ENCODE measurements at places on chromosomes 5 and 9. TPM values are rescaled to one million over a fixed set of nuclear protein-coding genes. Genes with fewer than 3 reads are reported as not detected.

DNA sequence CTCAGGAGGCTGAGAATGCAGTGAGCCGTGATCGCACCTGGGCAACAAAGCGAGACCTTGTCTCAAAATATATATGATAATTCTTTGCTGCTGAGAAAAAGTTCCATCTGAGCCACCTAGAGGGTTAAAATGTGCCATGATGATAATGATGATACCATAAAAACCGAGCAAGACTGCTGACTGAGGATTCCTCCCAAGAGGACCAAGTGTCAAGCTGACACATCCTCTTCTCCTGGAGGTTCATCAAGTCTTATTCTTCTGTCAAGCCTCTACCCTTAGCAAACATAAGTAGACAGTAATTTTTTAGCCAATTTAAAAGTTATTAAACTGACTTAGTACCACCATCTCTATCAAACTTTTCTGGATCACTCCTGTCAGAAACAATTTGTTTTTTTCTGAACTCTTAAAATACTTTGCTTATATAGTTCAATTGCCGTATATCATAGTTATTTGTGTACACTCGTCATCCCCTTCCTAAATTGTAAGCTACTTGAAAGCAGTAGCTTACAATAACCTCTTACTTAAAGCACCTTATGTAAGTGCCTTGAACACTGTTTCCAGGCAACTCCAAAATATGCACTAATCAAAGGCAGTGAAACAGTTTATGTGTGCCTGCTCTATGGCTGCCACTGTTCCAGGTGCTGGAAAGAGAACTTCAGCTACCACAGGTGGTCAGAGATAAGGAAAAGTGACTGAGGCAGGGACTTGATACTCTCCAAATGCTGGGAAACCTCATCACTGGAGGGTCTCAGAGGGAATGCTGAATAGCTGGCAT is 57.4 kb downstream of the SCAI start:
- no peak for ATAC-seq

- ATAC-seq, result no peak
These were observed 1.1 kb upstream of the MAN2A1 start for GRCh38 chr5:109688630-109688969.

DNA sequence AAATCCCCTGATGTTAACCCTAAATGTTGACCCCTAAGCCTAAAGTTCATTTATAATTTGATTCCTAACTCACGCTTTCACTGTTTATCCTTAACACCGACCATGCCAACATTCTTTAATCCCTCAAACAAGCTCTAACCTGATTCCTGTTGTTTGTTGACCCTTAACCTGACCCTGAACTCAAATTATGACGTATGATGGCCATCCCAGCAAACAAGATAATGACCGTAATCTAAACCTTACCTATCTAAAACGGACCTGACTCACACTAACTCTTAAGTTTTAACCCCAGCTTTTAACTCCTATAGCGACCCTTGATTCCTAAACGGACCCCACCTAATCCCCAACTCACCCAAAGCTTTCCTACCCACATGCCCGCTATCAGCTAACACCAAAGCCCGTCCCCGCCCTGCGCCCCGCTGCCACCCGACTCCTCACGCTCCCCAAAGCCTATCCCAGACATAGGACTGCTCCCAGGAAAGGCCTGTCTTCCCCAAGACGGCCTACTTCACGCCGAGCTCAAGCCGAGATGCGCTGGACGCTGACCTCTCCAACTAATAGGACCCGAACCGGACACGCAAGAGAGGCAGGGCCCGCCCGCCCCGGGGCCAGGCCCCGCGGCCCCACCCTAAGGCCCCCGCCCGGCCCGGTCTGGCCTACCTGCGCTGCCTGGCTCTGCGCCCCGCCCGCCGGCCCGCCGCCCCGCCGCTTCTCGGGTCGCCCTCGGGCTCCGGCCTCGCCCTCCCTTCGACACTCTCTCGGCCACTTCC is 395 bp downstream of the TLN1 start:
- ATAC-seq, result no peak

- ATAC-seq, result no peak
These were observed 9.1 kb downstream of the EGFL7 start for GRCh38 chr9:136671646-136672430.

DNA sequence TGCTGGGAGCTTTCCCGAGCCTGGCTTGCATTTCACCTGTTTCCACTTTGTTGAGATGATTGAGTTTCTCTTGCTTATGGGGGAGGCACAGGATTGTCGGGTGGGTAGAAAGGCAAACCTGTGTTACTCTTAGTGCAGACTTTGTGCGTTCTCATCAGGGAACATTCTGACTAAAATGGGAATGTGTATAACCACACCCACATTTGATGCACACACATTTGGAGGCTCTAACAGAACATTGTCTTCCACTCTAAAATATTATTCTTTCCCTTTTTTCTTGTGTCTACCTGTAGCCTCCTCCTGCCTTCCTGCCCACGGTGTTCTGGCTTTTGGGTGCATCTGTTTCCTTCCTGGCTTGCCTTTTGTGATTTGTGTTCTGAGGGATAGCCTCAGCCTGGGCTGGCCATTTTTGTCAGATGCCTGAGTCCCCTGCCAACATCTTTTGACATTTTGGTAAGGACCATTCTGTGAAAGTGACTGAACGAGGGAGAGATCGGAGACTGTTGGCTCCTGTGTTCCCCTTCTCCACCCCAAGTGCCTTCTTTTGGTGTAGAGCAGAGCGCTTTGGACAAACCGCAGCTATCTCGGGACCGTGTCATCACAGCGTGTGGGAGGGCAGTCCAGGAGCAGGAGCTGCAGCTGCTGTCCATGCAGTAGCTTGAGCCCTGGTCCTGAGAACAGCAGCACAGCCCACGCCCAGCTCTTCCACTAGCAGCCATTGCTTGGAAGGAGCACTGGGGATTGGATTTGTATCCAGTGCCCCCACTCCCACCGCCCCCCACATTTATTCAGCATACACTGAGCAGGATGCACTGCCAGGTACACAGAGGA is 101.4 kb downstream of the ARHGAP26 start:
- no peak for ATAC-seq

DNA sequence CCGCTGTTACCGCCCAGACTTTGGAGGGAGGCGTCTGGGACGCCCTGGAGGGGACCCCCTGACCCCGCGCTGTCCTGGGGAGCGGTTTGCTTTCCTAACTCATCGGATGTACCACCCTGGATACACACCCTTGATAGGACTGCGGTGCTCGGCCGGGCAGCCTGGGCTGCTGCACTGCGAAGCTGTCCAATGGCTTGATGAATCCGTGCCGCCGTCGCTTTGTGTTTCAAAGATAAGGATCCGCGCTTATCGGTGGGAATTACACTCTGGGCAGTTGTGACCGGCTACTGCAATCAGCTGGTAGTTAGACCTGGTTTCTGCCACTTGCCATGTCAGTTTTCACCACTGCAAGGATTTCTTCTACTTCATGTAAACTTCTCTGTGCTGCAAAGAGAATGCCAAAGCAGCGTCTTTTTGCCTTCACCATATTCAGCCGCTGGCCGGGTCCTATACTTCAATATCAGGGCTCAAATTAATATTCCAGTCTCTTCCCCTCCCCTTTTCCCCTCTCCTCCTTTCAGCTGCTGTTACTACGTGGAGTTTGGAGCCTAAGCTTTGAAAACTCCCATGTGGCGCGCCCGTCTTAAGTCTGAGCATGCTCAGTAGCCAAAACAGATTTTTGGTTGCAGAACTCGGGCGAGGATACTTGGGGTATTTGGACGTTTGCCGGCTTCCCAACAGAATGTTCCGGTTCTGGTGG is 727 bp downstream of the SMAD5 start:
- peak; percentile 32 for ATAC-seq

The SOX30 gene
- total RNA-seq, result 0.19 TPM
